ENCODE measurements at places on chromosomes 13 and 19.

DNA sequence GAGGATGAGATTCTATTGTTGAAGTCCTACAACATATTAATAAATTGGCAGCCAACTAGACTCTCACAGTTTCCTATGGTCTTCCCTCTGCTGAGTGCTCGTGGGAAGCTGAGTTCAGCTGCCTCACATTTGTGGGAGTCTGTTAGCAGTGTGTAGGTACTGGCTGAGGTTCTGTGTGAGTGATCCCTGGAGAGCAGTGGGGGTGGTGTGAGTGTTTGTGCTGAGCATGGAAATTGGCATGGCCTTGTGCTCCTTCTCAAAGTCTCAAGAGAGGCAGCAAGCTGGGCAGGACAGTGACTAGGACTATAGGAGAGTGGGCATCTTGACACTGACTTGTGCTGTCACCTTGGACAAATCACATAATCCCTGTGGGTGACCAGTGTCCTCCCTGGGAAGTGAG is 298.3 kb downstream of the MTUS2 start:
- DNase-seq = no peak

DNA sequence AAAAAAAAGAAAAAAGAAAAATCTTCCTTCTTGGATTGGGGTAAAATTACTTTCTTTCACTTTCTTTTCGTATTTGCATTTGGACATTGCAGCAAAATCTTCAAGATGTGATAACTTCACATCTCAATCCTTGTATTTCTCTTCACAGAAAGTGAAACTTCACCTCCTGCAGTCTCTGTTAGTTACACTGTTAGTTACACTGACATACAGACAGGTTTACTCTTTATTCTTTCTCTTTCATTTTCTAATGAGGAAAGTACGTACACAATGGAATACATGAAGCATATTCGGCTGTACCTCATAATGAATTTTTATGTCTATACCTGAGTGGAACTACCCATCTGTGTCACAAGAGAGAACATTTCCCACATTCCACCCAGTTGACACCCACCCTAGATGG is 459.1 kb upstream of the GPC6 start:
- DNase-seq = no peak

GRCh38 chr13:112587212-112587763 is 665 bp downstream of the TUBGCP3 start:
- peak; percentile 58 for DNase-seq

DNA sequence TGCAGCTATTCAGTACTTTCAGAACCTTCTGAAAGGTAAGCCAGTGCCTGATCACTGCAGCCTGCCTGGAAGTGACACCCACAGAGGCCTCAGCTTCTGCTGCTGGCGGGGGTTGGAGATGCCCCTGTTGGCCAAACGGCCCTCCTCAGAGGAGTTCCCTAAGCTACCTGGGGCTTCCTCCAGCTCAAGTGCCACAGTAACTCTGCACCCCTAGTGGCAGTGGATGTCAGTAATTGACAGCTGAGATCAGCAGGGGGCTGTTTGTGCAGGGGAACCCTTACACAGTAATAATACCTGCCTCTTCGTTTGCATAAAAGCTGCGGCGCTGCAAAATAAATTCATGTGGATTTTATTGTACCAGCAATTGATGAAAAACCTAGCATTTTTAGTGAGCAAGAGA is 28.9 kb downstream of the TDRD12 start:
- no peak for DNase-seq

DNA sequence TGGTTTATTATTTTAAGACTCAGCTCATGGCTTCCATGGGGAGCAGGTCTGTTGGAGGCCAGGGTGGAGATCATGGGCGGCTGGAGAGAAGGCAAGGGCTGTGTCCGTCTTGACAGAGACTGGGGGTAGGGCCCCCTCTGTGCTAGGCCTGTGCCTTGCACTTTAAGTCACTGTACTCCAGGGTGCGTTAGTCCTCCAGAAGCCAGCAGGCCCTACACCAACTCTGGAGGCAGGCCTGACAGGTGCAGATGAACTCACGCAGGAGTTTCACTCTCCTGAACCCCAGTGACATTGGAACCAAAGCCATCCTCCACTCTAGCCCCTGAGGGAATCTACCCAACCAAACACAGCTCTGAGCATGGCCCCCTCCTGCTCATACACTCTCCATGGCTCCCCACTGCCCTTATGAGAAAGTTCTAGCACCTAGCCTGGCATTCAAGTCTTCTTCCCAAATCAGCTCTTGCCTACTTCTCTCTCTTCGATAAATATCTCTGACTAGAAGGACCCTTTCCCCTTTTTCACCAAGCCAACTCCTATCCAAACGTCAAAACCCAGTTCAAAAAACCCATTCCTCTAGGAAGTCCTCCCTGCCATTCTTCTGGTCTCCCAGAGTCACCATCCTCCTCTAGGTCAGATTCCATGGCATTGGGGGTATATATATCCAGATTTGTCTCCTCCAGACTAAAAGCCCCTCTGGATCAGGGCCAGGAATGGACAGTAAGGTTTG is 15.1 kb downstream of the MEF2B start:
- DNase-seq = no peak

DNA sequence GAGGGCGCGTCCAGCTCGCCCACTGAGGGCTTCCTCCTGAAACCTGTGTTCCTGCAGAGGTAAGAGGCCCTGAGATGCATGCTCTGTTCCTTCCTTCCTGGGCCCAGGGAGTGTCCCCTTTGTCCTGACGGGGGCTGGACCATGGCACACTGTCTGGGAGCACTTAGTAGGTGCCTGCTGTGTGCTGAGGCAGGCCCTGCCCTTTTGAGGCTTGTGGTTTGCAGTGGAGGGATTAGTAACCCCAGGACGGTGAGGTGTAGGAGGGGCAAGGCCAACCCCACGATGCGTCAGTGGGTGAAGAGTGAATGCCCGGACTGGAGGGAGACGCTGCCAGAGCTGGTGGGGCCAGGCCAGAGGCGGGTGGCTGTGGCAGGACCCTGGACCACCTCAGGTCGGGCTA is 11.2 kb upstream of the F2RL3 start:
- no peak for DNase-seq
